ENCODE measurements at places on chromosomes 11 and 22.
A peak's percentile ranks its signal among the peaks of the same experiment; 100 is the strongest.

DNA sequence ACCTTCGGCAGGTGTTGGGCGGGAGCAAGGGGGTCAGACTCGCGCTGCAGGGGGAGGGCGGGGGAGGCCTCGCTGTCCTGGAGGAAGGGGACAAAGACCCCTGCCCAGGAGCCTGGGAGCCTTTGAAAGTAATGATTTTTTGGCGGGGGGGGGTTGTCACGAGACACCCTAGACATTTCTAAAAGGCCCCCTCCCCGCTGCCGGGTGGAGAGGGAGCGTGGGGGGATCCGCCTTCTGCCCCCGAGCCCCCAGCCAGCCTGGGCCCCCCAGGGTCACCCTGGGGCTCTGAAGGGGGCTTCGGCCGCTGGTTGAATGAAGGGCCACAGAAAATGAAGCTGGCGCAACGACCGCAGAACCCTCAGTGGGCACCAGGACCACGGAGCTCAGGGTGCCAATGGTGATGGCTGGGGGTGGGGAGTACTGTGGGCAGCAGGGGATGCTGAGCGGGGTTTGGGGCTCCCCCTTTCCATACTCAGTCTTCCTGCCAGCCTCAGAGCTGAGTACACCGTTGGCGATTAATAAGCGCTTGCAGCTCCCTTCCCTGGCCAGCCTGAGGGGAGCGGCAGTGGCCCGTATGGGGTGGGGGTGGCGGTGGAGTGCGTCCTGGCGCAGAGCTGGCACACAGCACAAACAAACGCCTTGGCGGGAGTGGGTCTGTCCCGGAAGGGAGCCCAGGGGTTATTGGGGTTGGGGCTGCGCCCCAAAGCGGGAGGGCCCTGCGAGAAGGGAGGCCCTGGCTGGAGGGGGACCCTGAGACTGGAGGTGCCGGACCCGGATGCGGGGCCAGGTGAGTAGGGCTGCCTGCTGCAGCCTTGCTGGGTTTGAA is 1.2 kb upstream of the DUSP8 start:
- peak overlapping the region; percentile 34 for H3K4me3 ChIP-seq
- H3K27ac ChIP-seq: no peak overlapping the region
- H3K27me3 ChIP-seq: peaks cover 78% of the 10 kb centered on the region
- DNase-seq: no peak
- no peaks in the 10 kb centered on the region for H3K36me3 ChIP-seq

- no peak overlapping the region for H3K4me3 ChIP-seq
- peaks cover 41% of the 10 kb centered on the region for H3K36me3 ChIP-seq
- H3K27me3 ChIP-seq: no peaks in the 10 kb centered on the region
Observed at GRCh38 chr11:111797145-111797581, 31.0 kb upstream of the PPP2R1B start.

DNA sequence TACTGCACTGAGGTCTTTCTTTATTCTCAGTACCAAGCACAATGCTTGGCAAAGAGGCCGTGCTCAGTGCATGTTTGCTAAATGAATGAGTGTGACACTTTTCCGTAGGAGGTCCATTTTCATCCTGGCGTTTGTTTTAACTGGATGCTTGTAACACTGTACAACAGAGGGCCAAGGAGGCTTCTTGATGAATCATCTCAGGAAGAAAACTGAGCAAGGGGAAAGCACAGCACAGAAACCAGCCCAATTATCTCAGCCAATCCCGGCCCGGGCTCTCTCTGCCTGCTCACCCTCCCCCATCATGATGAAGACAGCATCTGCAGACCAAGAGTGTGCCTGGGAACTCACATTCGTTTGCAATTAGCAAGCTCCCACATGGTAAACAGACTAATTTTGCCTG is 570.3 kb downstream of the OPCML start:
- H3K27me3 ChIP-seq: peaks cover 45% of the 10 kb centered on the region
- H3K4me3 ChIP-seq: no peak overlapping the region
- DNase-seq: no peak
- H3K27ac ChIP-seq: no peak overlapping the region
- H3K4me1 ChIP-seq: peaks cover 5% of the 10 kb centered on the region
- H3K36me3 ChIP-seq: no peaks in the 10 kb centered on the region

DNA sequence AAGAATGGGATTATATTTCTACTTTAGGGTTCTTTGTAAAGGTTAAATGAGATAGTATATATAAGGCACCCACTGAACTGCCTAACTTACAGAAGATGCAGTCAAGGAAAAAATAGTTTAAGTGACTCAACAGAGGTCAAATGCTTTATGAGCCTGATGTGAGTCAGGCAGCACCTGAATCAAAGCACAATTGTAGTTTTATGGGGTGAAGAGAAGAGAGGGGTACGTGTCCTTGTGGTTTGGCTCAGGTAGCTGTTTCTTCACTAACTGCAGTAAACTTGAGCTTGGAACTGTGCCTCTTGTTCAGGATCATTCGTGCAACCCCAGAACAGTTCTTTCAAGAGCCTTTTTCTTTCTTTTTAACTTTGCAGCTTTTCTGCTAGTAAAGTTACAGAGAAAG is 125.2 kb upstream of the SPON1 start:
- no peak overlapping the region for H3K27ac ChIP-seq
- no peak overlapping the region for H3K4me3 ChIP-seq
- no peaks in the 10 kb centered on the region for H3K36me3 ChIP-seq
- no peak for DNase-seq
- H3K27me3 ChIP-seq: peaks cover 7% of the 10 kb centered on the region

DNA sequence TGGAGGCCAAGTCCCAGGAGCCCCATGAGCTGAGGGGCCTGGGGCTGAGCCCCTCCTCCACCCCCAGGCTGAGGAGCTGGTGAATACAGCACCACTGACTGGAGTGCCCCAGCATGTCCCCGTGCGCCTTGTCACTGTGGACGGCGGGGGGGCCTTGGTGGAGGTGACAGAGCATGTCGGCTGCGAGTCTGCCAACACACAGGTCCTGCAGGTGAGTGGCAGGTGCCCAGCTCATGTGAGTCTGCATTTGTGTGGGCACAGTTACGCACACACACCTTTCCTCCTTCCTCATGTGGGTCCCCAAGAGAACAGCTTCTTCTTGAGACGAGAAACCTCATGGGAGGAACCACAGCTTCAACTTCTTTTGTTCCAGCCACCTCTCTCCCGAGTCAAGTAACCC is 7.7 kb downstream of the TMEM132A start:
- no peaks in the 10 kb centered on the region for H3K27me3 ChIP-seq
- peaks cover 22% of the 10 kb centered on the region for H3K4me1 ChIP-seq
- H3K36me3 ChIP-seq: peaks cover 51% of the 10 kb centered on the region
- no peak overlapping the region for H3K4me3 ChIP-seq
- no peak overlapping the region for H3K27ac ChIP-seq

GRCh38 chr22:47021371-47022074 is 259.1 kb downstream of the TBC1D22A start:
- DNase-seq: no peak
- H3K27ac ChIP-seq: no peak overlapping the region
- no peak overlapping the region for H3K4me3 ChIP-seq
- H3K27me3 ChIP-seq: no peaks in the 10 kb centered on the region
- H3K36me3 ChIP-seq: peaks cover 41% of the 10 kb centered on the region
- H3K4me1 ChIP-seq: peaks cover 4% of the 10 kb centered on the region

DNA sequence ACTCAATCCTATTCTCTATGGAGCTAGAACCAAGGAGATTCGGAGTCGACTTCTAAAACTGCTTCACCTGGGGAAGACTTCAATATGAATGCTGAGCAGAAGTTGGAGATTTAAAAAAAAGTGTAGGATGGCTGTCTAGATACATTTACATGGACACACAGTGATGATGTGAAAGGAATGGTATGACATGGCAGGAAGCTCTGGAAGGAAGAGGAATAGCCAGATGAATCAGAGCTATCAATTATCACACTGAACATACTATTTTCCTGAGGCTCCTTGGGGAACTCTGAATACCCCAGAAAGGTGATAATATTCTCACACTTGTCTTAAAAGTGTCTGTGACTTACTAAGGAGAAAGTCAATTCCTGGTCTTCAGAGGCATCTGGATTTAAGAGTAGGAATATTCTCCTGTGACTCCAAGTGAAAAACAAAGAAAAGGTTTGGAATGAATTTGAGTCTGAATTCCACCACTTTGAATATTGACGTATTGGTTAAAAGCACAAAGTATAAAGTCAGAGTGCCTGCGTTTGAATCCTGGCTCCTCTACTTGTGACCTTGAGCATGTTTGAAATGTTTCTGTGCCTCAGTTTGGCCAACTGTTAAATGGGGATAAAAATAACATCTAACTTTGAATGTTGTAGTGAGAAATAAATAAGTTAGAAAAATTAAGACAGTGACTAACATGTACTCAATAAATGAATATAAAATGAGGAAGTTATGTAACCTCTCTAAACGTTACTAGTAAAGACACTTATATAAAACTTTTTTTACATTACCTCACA is 1.3 kb downstream of the OR52D1 start:
- H3K4me1 ChIP-seq: no peaks in the 10 kb centered on the region
- H3K27me3 ChIP-seq: no peaks in the 10 kb centered on the region
- H3K27ac ChIP-seq: no peak overlapping the region
- H3K4me3 ChIP-seq: no peak overlapping the region
- DNase-seq: no peak
- no peaks in the 10 kb centered on the region for H3K36me3 ChIP-seq

DNA sequence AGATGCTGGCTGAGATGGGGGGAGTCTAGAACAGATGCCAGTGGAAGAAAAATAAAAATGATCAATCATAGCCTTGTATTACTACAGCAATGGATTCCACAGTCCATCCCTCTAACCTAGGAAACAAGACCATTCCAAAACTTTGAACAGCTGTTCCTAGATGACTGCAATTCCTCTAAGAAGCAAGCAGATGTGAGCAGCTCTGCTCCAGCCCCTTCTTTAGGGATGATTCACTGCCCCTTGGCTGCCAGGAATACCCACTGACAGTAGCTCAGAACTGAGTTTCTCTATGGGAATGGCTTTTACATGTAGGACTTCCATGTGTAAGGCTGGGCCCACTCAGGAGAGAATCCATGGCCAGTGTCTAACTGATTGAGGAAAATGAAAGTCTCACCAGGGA is 943.9 kb downstream of the OPCML start:
- no peaks in the 10 kb centered on the region for H3K36me3 ChIP-seq
- peaks cover 10% of the 10 kb centered on the region for H3K27me3 ChIP-seq
- no peak overlapping the region for H3K4me3 ChIP-seq
- H3K27ac ChIP-seq: no peak overlapping the region
- no peaks in the 10 kb centered on the region for H3K4me1 ChIP-seq
- no peak for DNase-seq

- H3K4me1 ChIP-seq: no peaks in the 10 kb centered on the region
- no peak overlapping the region for H3K4me3 ChIP-seq
- peaks cover 3% of the 10 kb centered on the region for H3K27me3 ChIP-seq
- H3K36me3 ChIP-seq: peaks cover 5% of the 10 kb centered on the region
- DNase-seq: no peak
- H3K27ac ChIP-seq: no peak overlapping the region
Observed at GRCh38 chr11:9643751-9644150, 20.1 kb upstream of the SWAP70 start.

DNA sequence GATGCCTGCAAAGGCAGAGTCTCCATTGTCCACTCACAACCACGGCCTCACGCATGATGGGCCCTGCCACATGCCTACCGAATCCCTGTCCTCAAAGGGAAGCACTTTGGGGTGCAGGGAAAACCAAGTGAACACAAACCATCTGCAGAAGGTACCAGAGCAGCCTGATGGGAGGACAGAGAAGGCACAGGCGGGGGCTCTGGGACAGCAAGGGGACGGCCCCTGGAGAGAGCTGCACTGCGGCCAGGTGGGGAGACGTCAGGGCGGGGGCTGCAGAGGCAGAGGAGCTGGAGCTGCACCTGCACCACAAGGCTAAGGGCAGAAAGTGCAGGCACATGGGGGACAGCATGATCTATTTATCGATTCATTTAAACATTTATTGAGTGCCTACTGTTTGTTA is 1056.0 kb downstream of the TBC1D22A start:
- peaks cover 4% of the 10 kb centered on the region for H3K4me1 ChIP-seq
- H3K27me3 ChIP-seq: peaks cover 21% of the 10 kb centered on the region
- no peak overlapping the region for H3K27ac ChIP-seq
- no peak overlapping the region for H3K4me3 ChIP-seq
- H3K36me3 ChIP-seq: no peaks in the 10 kb centered on the region
- no peak for DNase-seq

All from nephron progenitor cell (in vitro differentiated cells).